ENCODE measurements at places on chromosomes 2 and 18.

GRCh38 chr2:174836377-174836994, 72.2 kb upstream of the CHRNA1 start:
- no peak for DNase-seq

GRCh38 chr2:233173115-233173514, 78.4 kb upstream of the ATG16L1 start:
- DNase-seq = no peak

- DNase-seq = no peak
Measured at GRCh38 chr2:54524226-54524991, 68.3 kb downstream of the SPTBN1 start.

DNA sequence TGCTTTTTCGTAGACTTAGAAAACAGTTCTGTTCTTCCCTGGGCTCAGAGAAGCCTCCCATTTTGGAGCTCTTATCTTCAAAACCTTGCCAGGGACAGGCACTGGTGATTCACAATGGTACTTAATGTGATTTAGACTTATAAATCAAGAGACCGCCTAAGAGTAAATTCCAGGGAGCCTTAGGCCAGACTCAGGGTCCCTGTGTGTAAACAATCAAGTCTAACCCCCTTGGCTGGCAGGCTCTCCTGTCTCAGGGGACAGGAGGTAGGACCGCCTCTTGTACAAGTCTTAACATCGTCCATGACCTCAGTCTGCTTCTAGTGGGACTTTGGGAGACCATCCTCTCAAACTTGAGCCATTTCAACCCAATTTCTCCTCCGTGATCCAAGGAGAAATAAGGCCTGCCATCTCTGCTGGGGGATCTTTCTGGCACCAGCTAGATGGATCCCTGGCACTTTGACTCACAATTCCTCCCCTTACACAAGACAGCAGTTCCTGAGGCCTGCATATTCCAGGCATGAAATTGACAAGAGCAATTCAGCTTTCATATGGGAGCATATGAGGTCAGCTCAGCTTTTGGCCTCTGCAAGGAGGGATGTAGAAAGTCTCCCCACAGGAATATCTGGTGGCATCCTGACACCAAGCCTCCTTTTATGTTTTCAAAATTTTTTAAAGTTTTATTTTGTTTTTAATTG, 487.0 kb downstream of the TNS1 start:
- DNase-seq = no peak
